ENCODE measurements at places on chromosomes 11 and 22.

- no peak for DNase-seq
Observed at GRCh38 chr11:9250139-9250582, 15.0 kb downstream of the DENND5A start.

DNA sequence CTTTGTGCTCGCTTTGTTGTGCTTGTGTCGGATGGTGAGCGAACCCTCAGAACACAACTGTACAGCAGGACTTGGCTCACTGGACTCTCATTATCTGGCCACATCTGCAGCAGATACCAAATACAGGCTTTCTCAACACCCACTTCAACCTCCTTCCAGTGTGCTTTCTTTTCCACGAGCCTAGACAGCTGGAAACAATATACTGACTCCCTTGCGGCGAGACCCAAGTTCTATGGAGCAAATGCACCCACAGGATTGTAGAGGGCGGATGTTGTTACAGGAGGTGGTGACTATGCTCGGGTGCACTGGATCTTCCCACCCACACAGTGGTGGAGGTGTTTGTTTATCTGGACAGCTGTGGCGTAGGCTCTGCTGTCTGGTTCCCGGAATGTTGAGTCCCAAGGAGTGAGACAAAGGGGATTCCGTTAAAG lies 204.3 kb downstream of the TENM4 start:
- DNase-seq: no peak

DNA sequence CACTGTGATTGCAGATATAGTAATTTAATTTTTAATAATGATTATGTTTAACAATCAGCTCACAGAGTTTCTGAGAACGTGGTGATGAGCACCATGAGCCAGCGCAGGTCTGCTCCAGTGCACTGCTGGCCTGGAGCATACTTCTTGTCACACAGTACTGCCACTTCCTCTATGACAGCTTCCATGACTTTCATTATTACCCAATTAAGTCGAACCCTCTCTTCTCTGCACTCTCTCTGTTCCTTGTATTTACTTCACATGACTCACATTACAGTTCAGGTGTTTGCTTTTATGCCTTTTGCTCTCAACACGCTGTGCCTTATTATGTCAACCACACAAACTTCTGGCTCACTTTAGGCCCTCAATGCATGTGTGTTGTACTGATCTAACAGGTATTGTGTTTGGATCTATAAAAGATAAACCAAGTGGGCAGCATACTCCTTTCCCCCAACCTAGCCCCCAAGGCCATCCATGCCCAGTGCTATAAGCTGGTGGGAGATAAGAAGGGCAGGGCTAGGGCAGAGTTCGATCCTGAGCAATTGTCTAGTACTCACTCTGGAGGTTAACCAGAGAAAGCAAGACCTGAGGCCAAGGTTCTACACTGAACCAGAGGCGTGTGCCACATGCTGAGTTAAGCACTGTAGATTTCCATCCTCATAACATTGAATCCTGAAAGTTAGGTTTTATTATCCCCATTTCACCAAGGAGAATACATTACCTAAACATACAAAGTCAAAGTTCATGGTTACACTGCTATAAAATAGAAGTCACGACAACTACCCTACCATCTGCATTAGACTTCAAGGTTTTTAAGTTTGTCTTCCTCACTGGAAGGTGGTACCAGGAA lies 356.5 kb downstream of the INSC start:
- no peak for DNase-seq

GRCh38 chr11:112620621-112621394 lies 340.4 kb upstream of the NCAM1 start:
- DNase-seq: no peak

- DNase-seq: peak; percentile 78
Observed at GRCh38 chr22:35330258-35330861, 30.7 kb downstream of the TOM1 start.

DNA sequence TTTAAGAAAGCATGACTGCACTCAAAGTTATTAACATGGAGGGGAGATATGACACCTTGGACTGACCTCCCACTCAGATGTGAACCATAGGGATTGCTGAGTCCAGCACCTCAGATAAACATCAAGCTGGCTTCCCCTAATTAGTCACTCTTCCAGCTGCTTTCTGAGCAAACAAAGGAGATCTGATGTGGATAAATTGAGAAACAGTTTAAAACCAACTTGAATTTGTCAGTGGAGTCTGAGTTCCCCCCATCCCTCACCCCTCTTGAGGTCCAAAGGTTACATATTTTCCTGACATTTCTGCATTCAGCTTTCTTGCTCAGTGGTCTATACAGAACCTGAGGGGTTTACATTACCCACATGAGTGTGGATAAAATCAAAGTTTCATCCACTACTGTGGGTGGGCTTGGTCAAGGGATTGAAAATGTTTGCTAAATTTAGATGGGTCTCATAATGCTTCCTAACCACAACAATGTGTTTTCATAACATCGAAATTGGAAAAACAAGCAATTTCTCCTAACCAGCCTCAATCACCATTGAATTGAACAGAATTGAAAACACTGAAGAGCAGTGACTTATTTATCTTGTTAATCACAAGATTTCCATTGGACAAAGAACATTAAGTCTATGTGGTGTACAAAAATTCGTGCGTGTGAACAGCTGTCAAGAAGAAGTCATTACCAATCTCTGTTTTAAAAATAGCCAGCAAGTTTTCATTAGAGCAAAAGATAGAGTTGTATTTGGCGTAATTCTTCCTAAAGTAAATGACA lies 292.3 kb downstream of the METTL15 start:
- no peak for DNase-seq

DNA sequence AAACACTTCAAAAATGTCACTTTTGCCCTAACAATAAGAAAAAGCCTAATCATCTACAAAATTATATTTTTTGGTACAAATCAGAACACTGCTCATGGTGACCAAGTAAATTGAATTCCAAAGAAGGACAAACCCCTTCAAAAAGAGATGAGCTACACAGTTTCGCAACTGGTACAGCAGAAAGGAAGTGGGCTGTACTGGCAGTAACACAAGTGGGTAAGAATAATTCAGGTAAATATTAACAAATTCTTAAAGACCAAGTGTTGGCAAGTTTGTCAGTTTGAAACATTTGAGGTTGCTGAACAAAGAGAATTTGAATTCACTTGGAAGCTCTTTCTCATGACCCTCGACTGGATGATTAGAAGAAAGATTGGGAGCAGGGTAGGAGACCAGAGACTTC lies 35.5 kb downstream of the MSANTD4 start:
- no peak for DNase-seq

- no peak for DNase-seq
Observed at GRCh38 chr11:16905375-16905774, 108.8 kb downstream of the PLEKHA7 start.

GRCh38 chr11:44288133-44288526 lies 21.8 kb downstream of the ALX4 start:
- no peak for DNase-seq

Data from foreskin melanocyte (primary cell).